Stimulated activated CD8-positive, alpha-beta memory T cell treated with anti-CD3 and anti-CD28 coated beads, Interleukin-4, amount 100 ng/mL, for 1 hour (primary cell): ENCODE measurements at places on chromosomes 7 and 10.

DNA sequence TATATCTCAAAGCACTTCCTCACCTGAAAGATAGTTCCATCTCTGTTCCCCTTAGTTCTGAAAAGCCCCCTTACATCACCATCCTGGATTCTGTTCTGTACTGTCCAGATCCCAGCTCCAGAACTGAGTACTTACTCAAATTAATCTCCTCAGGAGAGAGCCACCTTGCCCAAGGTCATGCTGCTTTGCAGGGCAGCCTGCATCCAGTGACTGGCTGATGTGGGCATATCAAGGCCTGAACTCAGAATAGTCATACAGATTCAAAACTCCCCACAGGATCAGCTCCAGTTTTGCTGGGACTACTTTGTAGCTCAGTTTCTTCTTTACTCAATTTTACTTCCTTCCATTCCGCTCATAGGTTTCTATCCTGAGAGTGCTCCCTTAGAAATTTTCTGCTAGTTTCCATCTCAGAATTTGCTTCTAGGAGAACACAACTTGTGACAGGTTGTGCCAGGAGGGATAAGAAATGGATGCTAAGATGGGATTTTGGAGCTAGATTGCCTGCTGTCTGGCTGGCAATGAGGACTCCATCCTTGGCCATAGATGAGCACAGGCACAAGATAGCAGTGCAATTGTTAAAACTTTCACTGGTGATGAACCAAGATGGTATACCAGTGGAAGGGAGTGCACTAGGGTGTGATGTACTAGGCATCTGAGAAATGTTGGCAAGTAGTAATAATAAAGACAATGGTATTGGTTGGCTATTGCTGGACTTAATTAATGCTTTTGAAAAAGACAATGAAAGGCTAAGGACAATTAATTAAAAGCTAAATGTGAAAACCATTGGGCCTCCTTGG is 17.3 kb downstream of the SRGN start:
- DNase-seq, result no peak

GRCh38 chr10:114142018-114142417 is 32.0 kb downstream of the CCDC186 start:
- DNase-seq, result no peak

GRCh38 chr7:157515342-157516041 is 178.7 kb downstream of the DNAJB6 start:
- DNase-seq, result no peak

DNA sequence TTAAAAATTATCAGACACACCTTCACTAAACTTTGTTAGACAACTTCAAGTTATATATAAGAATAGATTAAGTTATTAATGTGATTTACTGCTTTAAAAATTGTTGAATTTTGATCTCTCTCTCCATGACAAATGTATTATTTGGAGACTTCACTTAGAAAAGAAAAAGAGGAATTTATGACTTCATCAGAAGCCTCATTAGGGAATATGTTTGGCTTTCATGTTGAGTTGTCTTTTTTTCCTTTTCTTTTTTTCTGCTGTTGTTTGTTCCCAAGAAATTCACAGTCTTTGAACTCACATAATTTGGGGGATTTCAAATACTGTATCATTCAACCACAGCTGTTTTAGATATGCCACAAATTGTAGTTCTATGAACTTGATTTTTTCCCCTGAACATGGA is 149.5 kb downstream of the PPP1R9A start:
- no peak for DNase-seq

DNA sequence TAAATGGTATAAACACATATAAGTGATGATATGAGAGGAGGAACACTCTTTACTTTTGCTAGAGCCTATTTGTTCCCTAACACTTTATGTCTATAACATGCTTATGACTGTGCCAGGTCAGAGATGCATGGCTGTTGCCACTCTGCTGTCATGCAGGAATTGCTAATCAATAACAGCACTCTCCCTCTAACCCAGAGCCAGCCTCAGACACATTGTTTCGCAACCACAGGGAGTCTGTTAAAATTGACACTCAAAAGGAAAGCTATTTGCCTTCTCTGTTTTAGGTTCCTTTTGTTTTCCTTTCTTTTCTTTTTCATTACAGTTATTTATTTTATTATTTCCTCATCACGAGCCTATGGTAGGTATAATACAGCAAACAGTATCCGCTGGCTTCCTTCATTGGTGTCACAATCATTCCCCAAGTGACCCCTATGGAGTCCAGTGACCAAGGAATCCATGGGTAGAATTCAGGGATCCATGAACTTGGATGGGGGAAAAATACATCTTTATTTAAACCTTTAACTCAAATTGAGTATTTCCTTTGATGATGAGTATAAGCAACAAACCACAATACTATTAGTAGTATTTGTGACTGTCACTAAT is 6.8 kb downstream of the PON2 start:
- DNase-seq, result no peak

- no peak for DNase-seq
These were observed 110.7 kb downstream of the RALA start for GRCh38 chr7:39733881-39734632.

- DNase-seq, result no peak
These were observed 58.2 kb downstream of the POU6F2 start for GRCh38 chr7:39035903-39036302.

GRCh38 chr10:128011059-128011979 is 104.4 kb downstream of the PTPRE start:
- DNase-seq, result peak; percentile 84

DNA sequence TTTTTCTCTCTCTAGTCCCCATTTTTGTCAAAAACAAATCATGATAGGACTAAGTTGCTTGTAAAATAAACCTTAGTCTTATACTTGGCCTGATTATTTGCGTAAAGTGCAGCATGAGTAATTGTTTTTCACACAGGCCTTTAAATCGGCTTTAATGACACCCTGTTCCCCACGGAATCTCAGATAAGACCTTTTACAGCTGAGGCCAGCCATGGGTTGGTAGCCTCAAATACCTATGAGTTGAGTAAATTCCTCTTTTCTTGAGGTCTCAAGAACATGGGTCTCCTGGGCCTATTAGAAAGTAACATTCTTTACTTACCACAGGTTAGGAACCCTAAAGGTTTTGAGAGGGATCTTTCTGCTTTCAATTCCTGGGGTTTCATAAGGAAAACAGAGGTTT is 761.0 kb upstream of the PHF14 start:
- DNase-seq, result no peak

- no peak for DNase-seq
These were observed 150.3 kb downstream of the PIP4K2A start for GRCh38 chr10:22564060-22564459.

DNA sequence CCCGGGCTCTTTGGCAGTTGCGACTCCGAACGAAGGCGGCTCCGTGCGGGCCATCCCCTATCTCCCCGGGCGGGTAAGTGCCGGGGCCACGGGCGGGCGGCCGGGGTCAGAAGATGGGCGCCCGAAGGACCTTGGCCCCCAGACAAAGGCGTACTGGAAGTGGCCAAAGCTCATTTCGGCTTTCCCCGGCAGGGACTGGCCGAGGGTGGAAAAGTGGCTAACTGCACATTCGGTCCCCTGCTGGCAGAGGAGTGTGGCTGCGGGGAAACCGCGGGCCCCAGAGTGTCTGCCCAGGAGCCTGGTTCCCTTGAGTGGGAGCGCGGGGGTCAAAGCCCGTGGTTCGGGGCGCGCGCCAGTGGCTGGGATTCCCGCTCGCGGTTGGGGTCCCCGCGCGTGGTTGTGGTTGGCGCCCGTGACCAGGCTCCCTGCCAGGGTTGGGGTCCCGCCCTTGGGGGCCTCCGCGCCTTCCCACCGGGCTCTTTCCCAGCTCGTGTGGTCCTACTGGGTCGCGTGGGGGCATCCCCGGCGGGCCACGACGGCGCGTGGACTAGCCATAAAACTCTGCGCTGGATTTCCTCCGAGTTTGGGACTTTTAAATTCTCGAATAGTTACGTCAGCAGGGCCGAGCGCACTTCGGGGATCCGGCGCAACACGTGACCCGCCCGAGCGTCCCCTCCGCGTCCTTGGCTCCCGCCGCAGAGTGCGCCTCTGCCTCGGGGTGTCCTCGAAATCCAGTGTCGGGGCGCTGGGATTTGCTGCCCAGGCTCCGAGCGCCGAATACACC is 124.4 kb downstream of the TACC2 start:
- DNase-seq, result no peak

DNA sequence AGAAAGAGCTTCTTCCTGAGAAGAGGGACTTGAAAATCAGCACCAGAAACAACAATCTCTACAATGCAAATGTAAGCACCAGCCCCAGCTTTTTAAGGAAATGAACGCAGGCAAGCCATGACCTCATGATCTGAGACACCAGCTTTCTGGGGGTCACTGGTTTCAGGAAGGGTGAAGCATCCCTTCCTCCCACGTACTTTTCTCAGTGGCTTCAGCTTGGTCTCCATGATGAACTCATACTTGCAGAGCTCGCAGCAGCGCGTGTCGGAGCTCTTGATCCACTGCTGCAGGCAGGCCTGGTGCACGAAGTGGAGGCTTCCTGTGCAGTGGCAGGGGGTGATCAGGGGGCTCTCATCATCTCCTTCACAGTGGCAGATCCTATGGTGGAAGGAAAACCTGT is 87.0 kb downstream of the ALOX5 start:
- no peak for DNase-seq

DNA sequence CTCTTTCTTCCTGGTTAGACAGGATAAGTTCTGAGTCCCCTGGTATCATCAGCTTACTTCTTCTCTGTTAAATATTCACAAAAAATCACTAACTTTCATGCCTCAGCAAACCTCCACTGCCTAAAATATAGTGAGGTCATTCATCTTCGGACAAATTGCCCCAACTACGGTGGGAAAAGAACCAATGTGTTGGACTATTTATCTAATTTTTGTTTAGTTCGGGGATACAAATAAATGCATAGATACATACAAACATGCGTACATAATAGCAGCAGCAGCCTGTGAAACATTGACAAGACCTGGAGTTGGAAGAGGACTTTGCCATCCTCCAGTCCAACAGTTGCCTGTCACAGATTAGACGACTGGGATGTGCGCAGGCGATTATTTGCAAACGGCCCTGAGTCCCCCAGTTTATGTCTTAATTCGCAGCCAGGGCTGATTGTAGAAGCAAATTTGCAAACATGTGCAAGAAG is 51.5 kb downstream of the EGFR start:
- no peak for DNase-seq

DNA sequence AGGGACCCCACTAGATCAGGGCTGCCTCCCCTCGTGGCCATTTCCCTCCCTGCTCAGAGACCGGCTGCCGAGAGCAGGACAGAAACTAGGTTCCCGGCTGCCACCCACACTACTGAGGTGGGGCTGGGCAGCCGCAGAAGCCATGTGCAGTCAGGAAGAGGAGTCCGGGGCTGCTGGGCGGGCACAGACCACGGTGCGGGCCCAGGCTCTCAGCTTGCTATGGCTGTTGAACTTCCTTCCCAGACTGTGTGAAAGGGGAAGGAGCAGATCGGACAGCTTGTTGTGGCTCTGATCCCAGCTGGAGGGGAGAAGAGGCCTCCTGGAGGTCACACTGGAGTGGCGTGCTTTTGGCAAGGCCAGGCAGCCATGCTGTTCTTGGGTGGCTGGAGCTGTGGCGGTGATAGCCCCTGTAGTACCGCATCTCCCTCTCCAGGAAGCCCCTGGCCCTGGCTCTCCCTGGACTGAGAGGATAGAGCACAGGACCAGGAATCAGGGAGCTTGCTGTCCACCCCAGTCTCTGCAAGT is 56.8 kb downstream of the HK1 start:
- no peak for DNase-seq

DNA sequence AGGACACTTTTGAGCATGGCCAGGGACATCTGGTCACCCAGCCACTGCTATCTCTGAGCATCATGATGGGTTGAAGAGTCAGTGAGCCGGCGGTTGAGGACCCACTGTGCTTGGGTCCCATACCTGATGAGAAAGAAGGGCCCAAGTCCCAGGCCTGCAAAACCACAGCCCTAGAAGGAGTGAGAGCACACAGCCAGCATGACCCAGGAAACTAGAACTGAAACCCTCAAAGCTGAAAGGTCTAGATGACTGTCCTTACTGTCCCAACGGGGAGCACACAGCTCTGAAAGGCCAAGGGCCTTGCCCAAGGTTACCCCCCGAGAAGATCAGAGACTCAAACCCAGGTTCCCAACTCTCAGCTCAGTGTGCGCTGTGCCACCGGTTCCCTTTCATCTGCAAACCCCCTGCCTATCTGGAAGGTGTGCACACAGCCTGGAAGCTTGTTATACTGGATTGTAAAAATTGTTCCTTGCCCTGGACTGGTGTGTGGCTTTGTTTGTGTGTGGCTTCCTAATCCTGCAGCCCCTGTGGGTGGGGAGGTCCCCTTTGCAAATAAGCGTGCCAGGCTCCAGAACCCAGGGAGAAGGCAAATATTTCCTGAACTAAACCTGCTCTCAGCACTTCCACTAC is 22.6 kb upstream of the PSAP start:
- DNase-seq, result no peak

- no peak for DNase-seq
These were observed 15.3 kb upstream of the PRKAR2B start for GRCh38 chr7:107029061-107029763.

DNA sequence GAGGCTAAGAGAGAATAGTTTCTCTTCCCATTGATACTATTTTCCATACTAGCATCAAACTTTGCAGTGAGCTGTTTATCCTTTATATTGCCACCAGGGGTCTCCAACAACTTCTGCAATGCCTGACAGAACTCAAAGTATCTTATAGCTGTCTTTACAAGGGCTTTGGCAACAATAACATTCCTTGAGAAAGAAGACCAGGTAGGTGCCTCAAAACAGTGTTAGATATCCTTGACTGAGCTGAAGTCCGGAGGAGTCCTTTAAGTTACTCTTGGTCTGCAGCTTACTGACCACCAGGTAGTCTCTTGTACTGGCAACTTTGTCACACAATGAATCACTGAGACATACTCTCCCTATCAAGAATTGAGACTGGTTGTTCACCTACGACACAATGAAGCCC is 30.0 kb upstream of the TES start:
- no peak for DNase-seq

DNA sequence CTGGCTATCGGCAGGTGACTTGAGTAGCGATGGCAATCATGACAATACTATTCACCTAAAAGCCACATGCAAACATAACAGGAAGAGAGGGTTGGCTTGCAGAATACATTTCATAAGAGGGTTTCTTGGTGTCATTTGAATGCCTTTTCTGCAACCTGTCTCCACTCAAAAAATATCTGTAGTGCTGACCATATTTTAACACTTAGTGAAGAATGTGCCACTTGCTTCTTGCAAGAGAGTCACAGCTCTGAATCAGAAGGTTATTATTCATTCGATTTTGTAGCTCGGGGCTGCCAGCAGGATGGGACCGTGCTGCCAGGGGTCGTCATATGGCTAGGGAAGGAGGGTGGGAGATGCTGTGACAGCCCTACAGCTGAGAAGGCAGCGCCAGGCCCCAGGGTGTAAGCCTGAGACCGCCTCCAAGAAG is 152.0 kb upstream of the PITRM1 start:
- DNase-seq, result no peak

- no peak for DNase-seq
These were observed 43.9 kb upstream of the GPAM start for GRCh38 chr10:112227331-112227987.

DNA sequence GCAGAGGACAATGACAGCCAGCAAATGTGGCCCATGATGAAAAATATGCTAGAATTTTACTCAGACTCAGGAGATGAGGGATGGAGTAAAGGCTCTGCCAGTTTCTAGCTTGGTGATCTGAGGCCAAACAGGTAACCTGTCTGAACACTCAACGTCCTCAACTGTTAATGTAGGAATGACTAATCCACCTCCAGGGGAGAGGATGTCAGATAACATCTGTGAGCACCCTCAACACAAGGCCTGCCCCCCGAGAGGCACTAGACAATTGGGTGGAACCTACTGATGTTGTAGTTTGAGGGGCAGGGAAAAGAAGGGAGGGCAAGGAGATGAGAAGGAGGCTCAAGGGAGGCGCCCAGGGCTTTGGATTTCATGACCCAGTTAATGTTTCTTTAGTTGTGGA is 445.1 kb downstream of the PLXNA4 start:
- DNase-seq, result no peak

- no peak for DNase-seq
These were observed 5.7 kb upstream of the LCOR start for GRCh38 chr10:96826438-96826837.
